ENCODE measurements at places on chromosomes 3 and 15. TPM values are rescaled to one million over a fixed set of nuclear protein-coding genes. Genes with fewer than 3 reads are reported as not detected.

DNA sequence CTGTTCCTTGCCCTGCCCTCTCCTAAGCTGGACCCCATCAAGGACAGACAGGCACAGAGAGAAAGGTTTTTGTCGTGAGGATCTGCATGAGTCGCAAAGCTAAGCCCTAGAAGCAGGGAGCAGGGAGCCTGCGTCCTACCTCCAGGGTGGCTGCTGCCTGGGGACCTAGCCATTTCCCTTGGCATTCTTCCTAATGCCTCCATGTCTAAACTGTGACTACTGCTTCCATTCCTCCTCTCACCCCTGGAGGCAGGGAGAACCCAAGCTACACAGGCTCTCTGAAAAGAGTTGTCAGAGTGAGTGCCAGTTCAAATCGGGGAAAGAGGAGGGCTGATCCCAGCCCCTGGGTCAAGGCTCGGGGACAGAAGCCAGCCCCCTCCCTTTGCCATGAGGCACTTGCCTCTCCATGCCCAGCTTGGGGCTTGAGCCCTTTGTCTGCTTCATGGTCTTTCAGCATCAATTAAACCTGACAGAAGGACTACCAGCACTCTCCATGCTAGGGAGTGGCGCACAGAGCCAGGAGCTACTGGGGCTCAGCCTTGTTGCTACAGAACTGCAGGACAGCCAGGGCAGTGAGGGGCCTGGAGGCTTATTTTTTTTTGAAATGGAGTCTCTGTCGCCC, 2.4 kb downstream of the GCHFR start:
- DNase-seq = no peak

- DNase-seq = peak; percentile 34
Measured at GRCh38 chr3:61571516-61572336, 10.4 kb downstream of the PTPRG start.

DNA sequence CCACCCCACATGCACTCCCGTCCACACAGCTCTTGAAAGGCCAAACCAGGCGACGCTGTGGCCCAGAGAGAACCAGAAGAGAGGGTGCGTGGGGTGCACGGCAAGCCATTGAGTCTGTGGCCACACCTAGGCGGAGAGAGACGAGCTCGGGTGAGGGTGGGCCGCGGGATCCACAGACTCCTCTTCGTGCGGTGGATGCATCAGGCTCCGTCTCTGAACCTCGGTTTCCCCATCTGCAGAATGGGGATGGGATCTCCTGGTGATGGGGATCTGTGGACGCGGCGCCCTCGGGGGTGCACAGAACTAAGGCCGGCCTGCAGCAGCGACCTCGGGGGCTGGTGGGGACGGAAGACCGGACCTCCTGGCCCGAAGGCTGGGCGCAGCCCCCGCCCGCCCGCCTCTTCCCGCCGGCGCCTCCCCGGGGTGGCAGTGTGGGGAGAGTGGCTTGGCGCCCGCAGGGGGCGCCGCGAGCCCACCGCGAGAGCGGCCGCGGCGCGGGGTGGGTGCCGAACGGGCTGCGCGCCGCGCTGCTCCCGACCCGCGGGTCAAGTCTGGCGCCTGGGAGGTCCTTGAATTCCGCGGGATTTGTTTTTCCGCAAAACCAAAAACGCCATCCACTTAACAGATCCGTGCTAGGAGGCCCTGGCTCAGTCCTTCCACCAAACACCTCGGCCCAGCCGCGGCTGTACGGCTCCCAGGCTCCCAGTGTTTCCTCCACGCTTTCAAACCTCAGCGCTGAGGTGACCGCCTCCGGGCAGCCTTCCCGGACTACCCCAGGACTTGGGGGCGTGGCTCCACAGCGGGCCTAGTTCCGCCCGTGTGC, 13.2 kb upstream of the ADPGK start:
- no peak for DNase-seq

DNA sequence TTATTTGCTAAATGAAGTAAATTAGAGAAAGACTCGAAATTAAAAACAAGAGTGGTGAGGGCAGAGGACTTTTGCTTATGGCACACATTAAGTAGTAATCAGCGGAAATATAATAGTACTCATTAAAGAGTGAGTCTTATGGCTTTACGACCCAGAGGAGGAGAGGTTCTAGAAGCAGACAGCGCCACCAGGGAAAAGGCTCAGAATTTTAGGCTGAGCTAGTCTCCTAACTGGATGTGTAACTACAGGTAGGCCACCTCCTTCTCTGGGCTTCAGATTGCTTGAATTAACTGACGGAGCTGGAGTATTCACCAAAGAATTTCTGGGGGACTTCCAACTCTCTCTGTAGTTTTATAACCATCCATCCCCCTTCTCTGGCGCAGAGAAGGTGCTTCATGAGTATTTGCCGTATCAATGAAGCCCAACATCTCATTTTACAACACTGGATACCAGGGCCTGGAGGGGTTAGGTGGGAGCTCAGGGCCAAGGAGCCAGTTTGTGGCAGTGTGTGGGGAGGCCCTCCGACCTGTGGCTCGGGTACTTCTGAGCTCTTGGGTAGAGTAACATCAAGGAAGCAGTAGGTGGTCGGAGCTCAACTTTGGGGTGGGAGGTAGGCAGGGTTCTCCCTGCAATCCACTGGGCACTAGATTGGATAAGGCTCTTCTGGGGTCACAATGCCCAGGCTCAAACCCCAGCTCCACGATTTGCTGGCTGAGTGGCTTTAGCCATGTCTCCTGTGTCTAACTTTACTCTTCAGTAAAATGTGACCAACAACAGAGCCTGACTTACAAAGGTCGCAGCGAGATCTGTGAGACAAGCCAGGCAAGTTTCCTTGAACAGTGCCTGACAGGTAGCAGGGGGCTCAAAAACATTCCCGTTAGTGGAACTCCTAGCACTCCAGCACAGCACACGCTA, 1.1 kb downstream of the CHCHD4 start:
- DNase-seq = peak; percentile 87

DNA sequence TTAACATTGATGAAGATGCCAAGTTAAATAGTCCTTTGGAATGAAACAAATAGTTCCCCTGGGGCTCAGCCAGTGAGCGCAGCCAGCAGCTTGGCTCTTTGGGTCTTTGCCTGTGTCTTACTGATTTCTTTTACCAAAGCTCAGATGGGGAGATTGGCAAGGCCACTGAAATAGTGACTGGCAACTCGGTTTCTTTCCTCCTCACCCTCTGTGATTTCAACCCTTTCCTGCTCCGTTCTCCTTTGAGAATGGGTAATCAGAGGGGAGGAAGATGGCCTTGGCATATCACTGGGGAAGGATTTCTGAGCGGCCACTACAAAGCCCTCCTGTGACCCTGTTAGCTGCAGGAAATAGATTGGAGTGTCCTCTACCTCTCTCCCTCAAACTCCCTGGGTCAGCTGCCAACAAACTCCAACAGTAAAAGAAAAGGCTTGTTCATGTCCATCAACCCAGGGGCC, 337.1 kb upstream of the LRRFIP2 start:
- DNase-seq = no peak

DNA sequence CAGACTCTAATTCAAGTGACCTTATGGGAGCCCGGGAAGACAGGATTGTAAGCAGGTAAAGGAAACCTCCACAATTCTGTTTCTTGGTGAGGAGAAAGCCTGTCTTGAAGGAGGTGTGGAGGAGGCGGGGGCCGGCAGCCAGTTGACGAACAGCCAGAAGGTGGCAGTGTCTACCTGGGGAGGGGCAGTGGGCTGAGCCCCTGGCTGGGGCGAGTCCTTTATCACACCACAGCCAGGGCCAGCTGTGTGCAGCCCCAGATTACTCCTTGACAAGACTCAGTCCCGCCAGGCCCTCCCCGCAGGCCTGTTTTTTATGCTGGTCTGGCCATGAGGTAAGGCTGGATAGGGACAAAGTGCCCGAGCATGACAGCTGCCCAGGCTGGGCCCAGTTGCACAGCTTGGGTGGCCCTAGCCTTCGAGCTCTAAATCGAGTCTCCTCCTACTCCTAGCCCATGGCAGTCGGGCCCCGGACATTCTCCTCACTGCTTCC, 40.9 kb upstream of the IDH2 start:
- DNase-seq = no peak

DNA sequence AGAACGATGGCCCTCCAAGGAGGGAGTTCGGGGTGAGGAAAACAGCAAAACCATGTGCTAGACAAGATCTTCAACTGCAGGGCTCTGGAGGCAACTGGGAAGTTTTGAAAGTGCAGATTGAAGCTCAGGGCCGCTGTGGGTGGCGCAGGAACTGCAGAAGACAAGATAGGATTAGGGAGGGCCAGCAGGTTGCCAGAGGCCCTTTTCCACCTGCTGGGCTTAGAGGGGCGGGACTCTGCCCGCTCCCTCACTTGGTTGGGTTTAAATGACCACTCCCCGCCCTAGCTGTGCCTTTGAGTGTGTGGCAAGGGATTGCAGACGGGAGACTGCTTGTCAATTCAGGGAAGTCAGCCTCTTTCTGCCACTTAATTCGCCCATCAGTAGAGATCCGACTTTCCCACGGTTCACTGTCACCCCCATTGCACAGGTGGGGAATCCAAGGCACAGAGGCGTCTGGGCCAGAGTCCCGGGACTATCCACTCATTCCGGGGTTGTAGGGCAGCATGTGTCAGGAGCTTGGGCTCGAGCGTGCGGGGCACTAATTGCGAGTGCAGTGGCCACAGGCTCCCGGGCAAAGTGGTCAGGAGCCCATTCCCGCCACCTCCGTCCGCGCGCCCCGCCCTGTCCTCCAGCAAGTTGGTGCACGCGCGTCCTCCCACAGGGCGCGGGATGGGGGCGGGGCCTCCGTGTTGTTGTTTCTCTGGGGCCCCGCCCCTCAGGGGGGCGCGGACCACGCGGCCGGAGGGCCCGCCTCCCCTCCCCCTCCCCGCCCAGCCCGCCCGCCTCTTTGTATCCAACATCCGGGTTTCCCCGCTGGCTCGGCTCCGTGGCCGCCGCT, at the start of gene ACVR2B:
Gene ACVR2B (plus strand): TSS at position 816 of the 838 bp plus-strand sequence. CDS start 433 bp downstream, outside the sequence.
- no peak for DNase-seq

DNA sequence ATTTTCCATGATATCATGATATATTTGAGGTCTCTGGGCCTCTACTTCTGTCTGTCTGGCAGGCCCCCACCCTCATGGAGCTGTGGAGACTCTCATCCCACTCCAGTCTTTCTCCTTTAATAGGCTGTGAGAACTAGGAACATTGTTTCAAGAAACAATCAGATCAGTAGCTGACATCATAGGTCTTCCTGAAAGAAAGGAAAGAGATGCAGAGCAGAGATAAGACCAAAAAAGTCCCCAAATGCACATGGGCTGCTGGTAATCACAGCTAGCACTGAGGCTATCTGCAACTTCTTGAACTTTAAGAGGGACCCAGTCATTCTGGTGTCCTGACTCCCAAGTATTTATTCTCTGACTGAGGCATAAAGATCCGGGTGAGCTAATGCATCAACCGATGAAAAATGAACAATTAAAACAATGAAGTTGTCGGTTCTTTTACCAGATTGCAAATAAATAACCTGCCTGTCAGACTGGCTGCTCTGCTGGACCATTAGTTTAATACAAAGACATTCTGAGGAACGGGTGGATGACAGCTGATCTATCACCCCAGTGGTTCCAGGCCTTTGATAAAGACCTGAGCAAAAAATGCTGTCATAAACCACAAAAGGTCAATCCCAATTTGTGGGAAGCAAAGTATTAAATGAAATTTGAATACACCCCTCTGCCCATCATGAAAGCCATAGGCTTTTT, 780.8 kb upstream of the GOLIM4 start:
- no peak for DNase-seq

- DNase-seq = no peak
Measured at GRCh38 chr3:122021811-122022401, at the start of gene ILDR1. Gene ILDR1, minus strand, starts transcription at chr3:122022247. Its CDS starts 170 bp downstream, at chr3:122022077.

- no peak for DNase-seq
Measured at GRCh38 chr3:148852271-148852992, 12.7 kb upstream of the CPA3 start.

- no peak for DNase-seq
Measured at GRCh38 chr3:188488801-188489200, 334.8 kb downstream of the LPP start.

DNA sequence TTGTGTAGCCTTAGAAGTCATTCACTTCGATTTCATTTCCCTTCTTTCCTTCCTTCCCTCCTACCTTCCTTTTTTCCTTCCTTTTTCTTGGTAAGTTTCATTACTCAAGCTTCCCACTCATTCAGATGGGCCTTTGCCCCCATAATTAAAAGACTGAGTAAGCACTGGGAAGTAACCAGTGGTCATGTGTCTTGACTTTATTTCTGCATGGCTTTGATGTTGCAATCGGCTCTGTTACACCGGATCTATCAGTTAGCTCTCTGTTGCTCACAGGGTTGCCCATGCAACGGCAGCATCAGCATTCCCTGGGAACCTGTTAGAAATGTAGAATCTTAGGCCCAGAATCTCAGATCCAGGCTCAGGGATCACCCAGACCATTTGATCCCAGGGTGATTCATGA, 25.6 kb upstream of the LARS2 start:
- DNase-seq = no peak

GRCh38 chr3:76872999-76873398, 166.9 kb upstream of the ROBO2 start:
- DNase-seq = no peak

DNA sequence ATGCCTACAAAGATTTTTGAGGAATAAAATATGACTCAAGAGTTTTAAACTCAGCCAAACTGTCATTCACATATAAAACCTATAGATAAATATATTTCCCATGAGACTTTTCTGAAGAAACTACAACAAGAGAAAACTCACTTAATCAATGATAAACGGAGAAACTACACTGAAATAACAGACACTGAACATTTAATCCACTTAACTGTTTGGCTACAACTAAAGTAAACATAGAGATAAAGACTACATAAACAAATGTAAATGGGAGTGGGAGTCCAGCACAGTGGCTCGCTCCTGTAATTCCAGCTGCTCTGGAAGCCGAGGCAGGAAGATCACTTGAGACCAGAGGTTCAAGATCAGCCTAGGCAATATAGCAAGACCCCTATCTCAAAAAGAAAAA, 79.2 kb downstream of the MEX3B start:
- no peak for DNase-seq

- DNase-seq = no peak
Measured at GRCh38 chr3:27544372-27544865, 60.2 kb upstream of the SLC4A7 start.

GRCh38 chr15:48493084-48493762, 152.3 kb downstream of the FBN1 start:
- DNase-seq = no peak

GRCh38 chr15:37031198-37031597, 69.2 kb downstream of the MEIS2 start:
- DNase-seq = no peak

DNA sequence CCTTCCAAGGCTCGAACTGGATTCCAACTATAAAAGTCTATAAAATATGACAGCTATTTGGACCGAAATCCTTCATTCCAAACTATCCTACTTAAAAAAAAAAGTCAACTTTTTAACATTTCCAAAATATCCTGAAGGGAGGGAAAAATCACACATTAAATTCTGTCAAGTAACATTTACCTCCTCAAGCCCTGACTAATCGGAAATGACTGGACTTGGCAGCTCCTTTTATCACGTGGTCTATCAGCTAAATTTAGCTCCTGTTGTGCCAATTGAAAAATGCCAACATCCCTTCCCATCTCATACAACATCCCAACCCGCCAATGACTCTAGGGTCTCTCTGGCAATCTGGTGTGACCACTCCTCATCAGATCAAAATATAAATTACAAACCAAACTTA, 297.9 kb downstream of the FHIT start:
- no peak for DNase-seq

IQGAP1 gene
- total RNA-seq = 261 TPM

CLDND1 gene
- 158 TPM for total RNA-seq

CPNE4 gene
- 3.2 TPM for total RNA-seq

RYR3 gene
- total RNA-seq = 16.5 TPM

QRICH1 gene
- total RNA-seq = 124 TPM

DUOXA1 gene
- 66.5 TPM for total RNA-seq

Measured in vagina (tissue), 2 donors.